Ammon's horn (tissue), 1 donor: ENCODE measurements at places on chromosomes 13 and 19.

- DNase-seq, result no peak
Observed at GRCh38 chr19:23512151-23512925, 117.1 kb upstream of the ZNF91 start.

DNA sequence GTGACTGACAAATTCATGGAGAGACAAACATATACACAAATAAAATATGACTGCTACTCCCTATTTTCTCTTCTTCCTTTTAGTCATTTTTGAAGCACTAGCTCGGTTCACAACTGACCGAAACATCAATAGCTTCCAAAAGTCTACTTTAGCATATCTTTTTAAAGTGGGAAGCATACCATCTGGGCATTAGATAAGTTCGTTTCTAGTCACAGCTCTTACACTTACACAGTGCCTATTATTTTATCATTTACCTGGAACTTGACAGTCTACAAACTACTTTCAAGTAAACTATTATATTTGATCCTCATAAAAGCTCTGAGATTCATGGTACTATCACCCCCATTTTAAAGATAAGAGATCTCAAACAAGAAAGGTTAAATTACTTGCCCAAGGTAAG, 458.5 kb downstream of the LMO7 start:
- no peak for DNase-seq

GRCh38 chr13:23966691-23967615, 69.7 kb upstream of the C1QTNF9B start:
- no peak for DNase-seq

- no peak for DNase-seq
Observed at GRCh38 chr19:3210347-3211017, 14.0 kb upstream of the CELF5 start.

DNA sequence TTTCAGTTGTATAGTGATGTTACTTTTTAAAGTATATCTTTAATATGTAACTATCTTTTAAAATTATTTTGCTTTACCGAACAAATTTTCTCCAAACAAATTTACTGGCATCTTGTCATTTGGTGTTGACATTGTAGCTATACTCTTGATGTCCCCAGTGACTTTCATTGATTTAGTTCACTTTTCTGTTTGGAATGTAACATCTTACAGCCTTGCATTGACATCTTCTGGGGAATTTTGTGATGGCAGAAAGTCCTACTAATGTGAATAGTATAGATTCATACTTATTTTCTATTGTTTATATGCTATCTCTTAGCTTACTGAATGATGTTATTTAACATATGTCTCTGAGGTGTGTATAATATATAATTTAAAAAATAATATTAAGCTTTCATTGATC, 800.9 kb upstream of the ATXN8OS start:
- DNase-seq, result no peak

DNA sequence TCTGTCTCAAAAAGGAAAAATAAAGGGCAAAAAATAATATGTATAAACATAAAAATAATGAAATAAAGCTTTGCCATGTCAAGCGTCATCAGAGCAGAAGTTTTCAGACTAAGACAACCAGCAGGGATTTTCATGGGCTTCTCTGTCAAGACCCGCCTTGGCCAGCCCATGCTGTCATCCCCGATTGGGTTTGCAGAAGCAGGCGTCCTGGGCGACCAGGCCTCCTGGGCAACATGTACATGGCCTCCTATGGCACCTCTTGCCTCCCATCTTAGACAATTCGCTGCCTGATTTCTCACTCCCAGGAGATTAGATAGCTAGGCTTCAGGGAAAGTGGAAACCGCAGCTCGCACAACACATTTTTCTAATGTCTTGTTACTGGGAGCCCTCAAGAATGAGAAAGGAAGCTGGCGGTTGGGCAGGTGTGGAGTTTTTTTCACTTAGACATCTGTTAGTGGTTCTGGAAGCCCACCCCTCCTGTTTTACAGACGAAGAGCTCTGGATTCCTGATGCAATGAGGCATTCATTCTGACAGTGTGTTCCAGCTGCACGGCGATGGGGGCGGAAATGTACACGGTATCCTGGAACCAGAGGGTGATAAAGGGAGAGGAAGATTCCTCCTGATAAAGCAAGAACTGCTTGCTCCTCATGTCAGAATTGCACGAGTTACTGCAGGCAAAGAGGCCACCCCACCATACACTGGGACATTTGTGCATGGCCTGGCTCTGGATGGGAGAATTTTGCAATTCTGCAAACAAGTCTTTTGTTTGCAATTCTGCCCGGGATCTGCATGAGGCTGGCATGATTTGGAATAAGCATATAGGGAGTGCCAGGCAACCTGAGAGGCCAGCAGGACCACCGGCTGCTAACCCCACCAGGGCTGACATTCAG, 47.4 kb upstream of the KATNAL1 start:
- DNase-seq, result no peak

DNA sequence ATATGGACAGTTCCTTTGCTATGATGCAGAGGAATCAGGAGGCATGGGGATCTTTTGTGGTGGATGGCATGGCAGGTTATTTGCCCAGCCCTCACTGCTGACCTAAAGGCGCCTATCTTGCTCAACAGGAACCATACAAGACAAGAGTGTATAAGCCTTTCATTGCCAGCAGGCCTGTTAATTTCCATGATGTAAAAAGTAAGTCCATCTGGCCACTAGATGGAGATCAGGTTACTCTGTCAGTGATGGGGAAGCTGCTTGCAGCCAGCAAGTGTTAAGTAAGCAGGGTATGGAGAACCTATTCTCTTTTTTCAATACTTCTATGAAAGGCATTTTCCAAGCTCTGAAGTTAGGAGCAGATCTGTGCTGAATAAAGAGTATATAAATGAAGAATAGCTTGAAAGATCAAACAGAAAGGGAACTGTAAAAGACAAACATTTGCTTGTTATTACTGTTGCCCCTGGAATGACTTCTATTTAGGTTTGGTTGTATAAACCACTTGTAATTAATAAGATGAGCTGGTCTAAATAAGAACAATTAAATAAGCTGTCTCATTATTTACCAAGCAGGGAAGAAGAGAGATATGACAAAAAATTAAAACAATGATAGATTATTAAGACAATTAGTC, 210.9 kb downstream of the RGCC start:
- DNase-seq, result peak; percentile 95

DNA sequence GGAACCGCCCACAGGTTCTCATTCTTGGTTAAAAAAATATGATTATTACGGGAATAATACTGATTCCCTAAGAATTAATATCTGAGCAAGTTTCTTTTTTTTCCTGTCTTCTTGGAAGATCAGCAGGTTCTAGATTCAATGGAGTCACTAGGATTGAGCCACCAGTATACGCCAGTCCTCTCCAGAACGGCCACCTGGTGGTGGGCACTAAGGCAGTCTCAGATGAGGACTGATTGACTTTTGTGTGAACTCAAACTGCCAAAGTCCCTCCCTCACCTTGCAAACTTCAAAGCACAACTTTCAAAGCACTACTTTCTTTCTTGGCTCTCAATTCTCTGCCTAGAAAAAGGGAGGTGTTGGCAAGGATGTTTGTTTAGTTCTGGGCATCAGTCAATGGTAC, 33.3 kb upstream of the ALOX5AP start:
- no peak for DNase-seq

DNA sequence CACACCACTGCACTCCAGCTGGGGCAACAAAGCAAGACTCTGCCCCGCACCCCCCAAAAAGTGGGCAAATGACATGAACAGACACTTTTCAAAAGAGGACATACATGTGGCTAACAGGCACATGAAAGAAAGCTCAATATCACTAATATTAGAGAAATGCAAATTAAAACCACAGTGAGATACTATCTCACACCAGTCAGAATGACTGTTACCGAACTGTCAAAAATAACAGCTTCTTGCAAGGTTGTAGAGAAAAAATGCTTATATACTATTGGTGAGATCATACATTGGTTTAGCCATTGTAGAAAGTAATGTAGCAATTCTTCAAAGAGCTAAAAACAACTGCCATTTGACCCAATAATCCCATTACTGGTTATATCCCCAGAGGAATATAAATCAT, 99.5 kb upstream of the SPATA13 start:
- no peak for DNase-seq

GRCh38 chr13:68927387-68928026, 1180.1 kb upstream of the ATXN8OS start:
- peak; percentile 53 for DNase-seq

DNA sequence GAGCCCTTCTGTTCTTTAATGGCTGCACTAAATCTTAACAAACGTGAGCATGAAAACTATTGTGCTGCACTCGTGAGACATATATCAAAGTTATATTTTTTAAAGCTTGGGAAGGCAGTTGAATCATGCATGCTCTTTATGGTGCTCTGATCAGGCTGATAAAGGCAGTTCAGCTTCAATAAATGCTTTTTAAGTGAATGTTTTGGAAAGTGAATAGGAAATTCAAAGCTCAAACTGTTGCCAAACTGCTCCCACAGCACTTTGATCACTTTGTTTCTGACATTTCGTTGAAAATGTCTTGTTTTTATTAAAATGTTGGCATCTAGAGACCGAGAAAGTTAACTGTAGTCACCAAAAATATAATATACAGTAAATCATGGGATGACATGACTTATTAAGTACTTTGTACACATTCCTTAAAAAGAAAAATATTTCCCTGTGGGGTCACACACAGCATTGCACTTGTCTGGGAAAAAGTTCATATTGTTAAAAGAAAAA, 625.7 kb upstream of the PCDH9 start:
- no peak for DNase-seq

- DNase-seq, result no peak
Observed at GRCh38 chr13:78606471-78607408, 3.4 kb upstream of the POU4F1 start.

- no peak for DNase-seq
Observed at GRCh38 chr19:28869459-28869858, 343.5 kb downstream of the UQCRFS1 start.

DNA sequence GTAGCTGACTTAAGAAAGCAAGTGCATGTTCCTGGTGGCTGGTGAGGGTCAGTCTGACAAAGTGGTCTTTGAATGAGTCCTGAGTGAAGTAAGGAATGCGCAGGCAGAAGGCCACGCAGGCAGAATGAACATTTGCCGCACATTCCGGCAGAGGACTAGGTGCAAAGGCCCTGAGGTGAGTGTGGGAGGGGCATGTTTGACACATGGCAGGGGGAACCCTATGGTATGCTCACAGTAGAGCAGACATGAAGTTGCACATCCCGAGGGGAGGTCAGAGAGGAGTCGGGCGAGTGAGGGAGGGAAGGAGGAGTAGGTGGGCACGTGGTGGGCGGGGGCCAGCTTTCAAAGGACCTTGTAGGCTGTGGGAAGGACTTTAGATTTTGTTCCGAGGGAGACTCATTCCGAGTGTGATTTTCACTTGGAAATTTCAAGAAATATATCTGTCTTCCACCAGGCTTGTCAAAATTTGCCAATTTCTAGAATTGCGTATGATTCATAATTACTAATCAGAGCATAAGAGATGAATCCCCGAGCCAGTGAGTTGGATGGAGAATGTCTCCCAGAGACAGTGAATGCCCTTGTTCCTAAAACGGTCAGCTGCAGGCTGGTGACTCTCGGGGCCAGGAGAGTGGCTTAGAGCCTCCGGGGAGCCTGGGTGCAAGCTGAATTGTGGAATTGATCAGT, 40.3 kb downstream of the ERICH6B start:
- DNase-seq, result no peak

- peak; percentile 76 for DNase-seq
Observed at GRCh38 chr19:13053761-13054625, 48.7 kb downstream of the LYL1 start.

GRCh38 chr19:34731964-34732363, 2.1 kb upstream of the ZNF181 start:
- no peak for DNase-seq

- peak; percentile 25 for DNase-seq
Observed at GRCh38 chr19:40804783-40805242, 5.8 kb downstream of the EGLN2 start.

DNA sequence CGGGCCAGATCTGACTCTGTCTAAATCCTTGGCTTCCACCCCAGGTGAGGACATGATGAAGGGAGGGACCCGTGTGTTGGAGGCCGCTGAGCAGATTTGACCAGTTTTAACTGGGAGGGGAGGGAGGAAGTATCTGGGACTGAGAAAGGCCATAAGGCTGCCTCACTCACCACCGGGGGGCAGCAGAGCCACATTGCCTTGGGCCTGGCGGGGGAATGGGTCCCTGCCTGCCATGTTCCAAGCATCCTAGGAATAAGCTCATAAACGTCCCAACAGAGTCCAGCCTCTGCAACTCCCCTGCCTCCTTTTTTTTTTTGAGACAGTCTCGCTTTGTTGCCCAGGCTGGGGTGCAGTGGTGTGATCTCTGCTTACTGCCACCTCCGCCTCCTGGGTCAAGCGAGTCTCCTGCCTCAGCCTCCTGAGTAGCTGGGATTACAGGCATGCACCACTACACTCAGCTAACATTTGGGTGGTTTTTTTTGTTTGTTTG, 15.5 kb downstream of the MAST3 start:
- peak; percentile 95 for DNase-seq

GRCh38 chr13:38255600-38255999, 94.1 kb upstream of the UFM1 start:
- no peak for DNase-seq

DNA sequence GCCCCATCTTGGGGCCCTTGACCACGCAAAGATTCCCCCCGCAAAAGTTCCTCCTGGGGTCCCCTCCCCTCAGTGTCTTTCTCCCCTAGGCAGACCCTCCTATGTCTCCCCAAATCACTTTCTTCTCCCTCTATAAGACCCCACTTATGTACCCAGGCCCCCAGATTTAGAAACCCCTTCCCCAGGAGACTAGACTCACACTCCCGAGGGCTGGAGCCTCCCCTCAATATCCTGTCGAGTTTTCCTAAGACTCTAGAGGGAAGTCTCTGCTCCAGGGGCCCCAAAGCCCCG, 1.4 kb downstream of the SLC1A5 start:
- no peak for DNase-seq

GRCh38 chr13:78680576-78681350, 21.8 kb upstream of the OBI1 start:
- DNase-seq, result peak; percentile 27

- DNase-seq, result no peak
Observed at GRCh38 chr13:21709697-21710096, 38.8 kb downstream of the FGF9 start.

DNA sequence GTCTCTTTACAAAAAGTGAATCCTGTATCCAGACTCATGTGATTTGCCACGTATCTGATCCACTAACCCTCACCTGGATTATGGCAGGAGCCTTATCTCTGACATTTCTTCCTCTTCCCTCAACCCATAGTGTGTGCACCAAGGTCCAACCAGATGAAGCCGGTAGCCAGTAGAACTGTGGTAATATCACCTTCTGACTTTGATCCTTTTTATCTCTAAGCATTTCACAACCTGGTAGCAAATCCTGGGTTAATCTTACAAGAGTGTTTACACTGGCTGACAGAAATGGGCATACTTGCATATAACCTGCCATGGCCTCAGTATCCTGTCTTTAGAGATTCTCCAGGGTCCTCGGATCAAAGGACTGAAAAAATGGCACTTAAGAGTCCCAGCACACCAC, 1.9 kb downstream of the ZNF417 start:
- no peak for DNase-seq

DNA sequence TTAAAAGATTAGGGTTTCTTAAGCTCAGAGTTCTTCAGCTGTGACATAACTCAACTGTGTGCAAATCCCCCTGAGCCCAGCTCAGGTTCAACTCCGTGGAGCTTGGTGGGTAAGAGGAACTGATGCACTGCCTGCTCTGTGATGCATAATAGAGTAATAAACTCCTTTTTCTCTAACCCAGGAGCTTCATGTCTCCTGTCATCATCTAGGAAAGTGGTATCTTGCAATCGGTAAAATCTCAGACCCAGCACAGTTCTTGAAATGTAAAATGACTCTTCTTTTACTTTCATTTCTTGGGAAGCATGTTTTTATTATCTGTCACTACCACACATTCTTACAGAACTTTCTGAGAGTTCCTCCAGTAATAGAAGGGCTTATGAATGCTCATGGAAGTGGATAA, 123.8 kb upstream of the PCDH9 start:
- DNase-seq, result no peak
